Left colon (tissue), 2 donors: ENCODE measurements at places on chromosomes 16 and 17. TPM values are rescaled to one million over a fixed set of nuclear protein-coding genes. Genes with fewer than 3 reads are reported as not detected.

The QRICH2 gene
- total RNA-seq: 2.3 TPM

The CDK3 gene
- 10.1 TPM for total RNA-seq

The ORAI3 gene
- 21.0 TPM for total RNA-seq

The ACBD4 gene
- 22.6 TPM for total RNA-seq

The C16orf95 gene
- 6.3 TPM for total RNA-seq

The OTOP3 gene
- 2.4 TPM for total RNA-seq

The CDRT15 gene
- not detected for total RNA-seq

The TNFRSF17 gene
- total RNA-seq: 5.0 TPM

The PDE6G gene
- total RNA-seq: not detected

The FBXL19 gene
- total RNA-seq: 20.5 TPM

The IGFALS gene
- 1.3 TPM for total RNA-seq

The FA2H gene
- 64.5 TPM for total RNA-seq

The ZPBP2 gene
- not detected for total RNA-seq

The FGF11 gene
- 2.3 TPM for total RNA-seq

The PAGR1 gene
- total RNA-seq: 16.8 TPM
